LNCaP clone FGC (cell line): ENCODE measurements at places on chromosomes 2 and 18.

DNA sequence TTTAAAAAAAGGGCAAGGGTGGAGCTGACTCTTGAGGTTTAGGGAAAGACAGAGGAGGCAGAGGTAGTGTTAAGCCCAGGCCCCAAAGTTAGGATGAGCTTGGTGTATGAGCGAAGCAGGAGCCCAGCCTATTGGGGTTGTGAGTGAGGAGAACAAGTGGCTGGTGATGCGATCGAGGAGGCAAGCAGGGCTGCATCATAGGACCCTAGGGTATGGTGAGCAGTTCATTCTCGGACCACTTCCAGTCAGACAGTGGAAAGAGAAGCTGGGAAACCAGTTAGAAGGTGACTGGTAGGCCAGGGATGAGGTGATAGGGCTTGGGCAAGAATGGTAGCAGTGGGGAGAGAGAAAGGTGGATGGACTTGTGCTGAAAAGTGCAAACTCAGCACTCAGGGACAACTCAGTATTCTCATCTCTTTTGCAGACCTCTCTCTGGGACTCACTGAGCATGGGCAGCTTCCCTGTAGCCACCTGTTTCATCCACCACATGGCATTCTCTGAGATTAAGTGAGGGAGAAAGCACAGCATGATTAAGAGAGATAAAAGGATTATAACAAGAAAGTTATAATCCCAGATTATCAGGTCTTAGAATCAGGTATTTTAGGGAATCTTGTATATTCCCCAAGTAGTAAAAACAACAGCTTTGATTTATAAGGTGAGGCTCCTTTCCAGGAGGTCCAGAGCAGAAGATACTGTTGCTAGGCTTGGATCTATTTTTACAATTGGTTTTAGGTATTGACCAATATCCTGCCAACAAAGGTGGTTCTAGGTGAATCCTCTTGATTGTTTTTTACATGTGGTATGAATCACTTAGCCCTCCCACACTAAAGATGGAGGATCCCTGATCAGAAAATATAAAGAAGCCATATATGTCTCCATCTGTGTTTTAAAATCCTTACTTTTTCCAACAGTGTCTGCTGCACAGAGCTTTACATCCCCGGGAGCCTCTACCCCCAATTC lies 38.3 kb downstream of the XRCC5 start:
- DNase-seq = no peak

GRCh38 chr2:168138901-168139300 lies 108.5 kb downstream of the STK39 start:
- no peak for DNase-seq

DNA sequence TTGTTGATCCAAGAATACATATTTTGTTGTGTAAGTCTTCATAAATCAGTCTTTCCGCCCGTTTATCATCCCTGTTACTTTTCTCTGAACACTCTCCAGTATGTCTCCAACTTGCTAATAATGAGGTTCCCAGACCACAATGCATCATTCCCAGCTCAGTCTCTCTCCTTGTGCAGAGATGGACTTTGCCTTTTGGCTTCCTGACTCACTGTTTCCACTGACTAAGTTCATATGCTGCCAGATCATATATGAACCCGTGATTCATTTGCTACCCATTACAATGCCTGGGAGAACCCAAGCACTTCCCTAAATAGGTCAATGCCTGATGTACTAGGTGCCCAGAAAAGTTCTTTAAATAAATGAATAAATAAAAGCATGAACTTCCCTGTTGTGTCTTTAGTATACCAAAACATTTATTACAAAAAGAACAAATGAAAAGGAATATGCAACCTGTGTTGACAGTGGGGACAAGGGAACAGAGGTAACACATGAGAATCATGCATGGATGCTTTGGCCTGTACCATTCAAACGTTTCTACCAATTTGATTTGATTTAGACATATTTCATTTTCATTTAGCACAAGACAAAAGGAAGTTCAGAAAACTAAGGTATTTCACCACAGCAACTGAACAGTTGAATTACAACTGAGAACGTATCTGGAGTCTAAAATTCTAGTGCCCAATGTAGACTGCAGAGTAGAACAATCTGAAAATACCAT lies 215.4 kb upstream of the HNRNPA3 start:
- DNase-seq = no peak

GRCh38 chr18:59275406-59275949 lies 2.2 kb upstream of the RAX start:
- no peak for DNase-seq

GRCh38 chr18:46696268-46696667 lies 39.2 kb upstream of the LOXHD1 start:
- no peak for DNase-seq

- DNase-seq = no peak
Observed at GRCh38 chr2:187554704-187555082, 458 bp upstream of the TFPI start.
